ENCODE measurements at places on chromosomes 2 and 18.

DNA sequence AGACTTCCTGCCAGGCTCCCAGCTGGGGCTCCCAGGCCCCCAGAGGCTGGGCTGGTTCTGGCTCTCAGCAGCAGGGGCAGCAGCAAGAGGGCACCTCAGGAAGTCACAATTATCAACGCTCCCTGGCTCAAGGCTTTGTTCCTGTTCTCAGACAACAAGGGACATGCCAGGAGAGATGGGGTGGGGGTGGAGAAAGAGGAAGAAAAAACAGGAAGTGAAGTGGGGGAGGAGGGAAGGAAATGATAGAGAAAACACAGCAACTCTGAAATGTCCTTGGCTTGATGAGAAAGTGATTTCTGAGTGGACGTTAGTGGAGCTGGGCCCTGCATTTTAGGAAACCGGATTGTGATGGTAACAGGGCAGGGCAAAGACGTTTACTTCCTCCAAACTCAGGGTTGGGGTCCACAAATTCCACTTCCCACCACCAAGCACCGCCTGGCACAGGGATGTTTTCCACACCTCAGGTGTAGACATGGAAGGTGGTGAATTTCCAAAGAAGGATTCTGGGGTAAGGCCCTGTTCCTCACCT is 40.4 kb downstream of the CYRIA start:
- peak; percentile 43 for DNase-seq

- no peak for DNase-seq
Observed at GRCh38 chr2:229129738-229130371, 141.2 kb downstream of the PID1 start.

DNA sequence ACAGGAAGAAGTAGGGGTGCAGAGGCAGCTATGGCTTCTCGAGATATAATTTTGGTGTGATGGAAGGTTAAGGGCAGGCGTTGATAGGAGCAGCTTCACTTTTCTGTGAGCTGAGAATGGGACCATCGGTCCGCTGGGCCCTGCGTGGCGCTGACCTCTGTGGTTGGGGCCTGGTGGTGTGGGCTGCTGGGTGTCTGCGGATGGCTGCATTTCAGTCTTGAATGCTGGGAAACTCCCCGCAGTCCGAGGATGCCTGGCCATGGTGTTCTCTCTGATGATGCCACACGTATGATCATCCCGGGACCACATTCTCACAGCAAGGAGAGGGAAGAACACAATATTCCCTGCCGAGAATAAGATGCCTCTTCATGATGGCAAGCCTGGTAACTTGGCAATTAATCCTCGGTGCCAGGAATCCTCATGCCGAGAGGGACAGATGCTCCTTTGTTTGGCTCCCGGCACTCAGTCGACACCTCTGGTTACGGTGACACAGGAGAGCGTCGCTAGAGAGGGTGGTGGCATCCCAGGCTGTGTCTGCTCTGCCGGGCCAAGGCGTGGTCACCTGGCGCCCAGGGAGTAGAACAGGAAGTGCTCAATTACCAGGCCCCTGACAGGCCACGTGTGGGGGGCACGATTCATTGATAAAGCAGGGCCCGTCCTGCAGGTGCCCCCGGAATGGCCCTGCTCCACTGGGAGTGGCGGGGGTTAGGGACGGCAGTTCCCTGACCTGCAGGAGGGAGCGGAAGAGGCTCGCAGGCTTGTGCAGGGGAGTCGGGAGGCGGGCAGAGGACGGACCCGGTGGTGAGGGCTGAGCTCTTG is 119.4 kb upstream of the CTDP1 start:
- DNase-seq = no peak

- no peak for DNase-seq
Observed at GRCh38 chr2:5736050-5736449, 43.9 kb downstream of the SOX11 start.

DNA sequence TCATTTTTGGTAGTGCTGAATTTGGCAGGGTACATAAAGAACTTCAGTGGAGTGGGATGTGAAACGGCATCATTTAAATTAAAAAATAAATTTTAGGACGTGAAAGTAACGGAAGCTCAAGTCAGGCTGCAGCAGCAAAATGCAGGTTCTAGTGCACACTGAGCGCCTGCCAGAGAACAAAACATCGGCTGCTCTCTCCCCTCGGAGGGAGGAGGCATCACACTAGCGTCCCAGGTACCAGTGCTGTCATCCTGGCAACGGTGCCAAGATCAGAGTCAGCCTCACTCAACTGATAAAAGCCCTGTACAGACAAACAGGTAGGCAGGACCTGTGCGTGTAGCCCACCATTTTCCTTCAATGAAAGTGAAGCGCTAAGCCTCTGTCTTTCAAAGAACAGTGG is 261.5 kb downstream of the PTGR3 start:
- DNase-seq = no peak

DNA sequence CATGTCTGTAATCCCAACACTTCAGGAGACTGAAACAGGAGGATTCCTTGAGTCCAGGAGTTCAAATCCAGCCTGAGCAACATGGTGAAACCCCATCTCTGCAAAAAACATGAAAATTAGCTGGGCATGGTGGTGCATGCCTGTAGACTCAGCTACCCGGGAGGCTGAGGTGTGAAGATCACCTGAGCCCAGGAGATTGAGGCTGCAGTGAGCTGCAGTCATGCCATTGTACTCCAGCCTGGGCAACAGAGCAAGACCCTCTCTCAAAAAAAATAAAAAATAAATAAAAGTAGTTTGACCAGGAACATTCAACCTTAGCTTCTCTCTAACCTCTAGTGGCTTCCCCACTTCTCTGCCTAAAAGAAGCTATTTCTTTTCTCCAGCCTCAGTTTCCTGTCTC is 23.8 kb downstream of the SH3BP4 start:
- DNase-seq = no peak

DNA sequence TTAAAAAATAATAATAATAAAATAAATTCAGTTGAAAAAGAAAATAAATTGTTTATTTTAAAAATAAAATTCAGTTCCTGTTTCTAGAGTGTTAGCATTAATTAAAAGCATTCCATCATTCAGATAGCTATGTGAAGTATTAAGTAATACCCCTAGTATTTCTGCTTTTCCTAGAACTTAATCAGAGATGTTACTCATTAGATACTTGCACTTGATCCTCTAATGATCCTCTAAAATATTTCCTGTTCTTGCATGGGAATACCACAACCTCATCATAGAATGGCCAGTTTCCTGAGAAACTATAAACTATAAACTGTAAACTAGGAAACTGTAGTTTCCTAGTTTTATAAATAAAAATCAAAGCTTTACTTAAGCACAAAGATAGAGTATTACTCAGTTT is 11.1 kb upstream of the CNNM3 start:
- DNase-seq = no peak

GRCh38 chr2:10413991-10414451 is 34.1 kb downstream of the ODC1 start:
- no peak for DNase-seq

DNA sequence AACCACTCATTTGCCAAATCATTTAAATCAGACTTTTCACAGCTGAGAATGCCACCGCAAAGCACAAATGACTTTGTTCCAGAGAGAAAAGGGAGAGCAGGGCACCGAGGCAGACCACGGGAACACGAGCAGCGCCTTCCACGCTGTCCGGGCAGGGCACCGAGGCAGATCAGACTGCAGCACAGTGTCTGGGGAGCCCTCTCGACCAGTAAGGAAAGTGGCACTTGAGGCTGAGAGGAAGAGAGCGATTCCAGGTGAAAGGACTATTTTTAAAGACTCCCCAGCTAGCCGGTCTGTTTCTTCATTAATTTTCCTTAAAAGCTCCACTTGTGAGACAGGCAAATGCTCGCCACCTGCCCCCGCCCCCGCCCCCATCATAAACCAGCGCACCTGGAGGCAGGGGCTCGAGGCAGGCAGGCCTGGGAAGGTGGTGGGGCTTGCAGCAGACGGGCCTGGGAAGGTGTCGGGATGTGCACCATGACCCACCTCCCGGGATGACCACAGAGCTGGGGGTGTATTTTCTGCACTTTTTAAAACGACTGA is 80.9 kb upstream of the CTDP1 start:
- DNase-seq = no peak

DNA sequence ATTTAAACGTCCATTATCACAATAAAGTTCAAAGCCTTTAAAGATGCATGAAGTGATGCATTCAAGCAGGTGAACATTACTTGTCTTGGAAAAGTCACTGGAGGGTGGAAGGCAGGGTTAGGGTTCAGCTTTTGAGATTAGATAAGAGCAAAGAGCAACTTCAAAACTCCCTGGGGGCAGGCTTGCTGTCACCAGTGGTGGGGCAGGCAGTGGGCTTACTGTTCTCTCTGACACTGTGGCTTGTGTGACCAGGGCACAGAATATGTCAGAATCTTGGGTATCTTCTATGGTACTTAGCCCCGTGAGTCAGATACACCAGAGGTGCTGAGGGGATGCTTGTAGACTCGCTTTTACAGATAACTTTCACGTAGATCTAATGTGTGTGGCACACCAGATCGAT is 52.8 kb downstream of the WIPF1 start:
- no peak for DNase-seq

DNA sequence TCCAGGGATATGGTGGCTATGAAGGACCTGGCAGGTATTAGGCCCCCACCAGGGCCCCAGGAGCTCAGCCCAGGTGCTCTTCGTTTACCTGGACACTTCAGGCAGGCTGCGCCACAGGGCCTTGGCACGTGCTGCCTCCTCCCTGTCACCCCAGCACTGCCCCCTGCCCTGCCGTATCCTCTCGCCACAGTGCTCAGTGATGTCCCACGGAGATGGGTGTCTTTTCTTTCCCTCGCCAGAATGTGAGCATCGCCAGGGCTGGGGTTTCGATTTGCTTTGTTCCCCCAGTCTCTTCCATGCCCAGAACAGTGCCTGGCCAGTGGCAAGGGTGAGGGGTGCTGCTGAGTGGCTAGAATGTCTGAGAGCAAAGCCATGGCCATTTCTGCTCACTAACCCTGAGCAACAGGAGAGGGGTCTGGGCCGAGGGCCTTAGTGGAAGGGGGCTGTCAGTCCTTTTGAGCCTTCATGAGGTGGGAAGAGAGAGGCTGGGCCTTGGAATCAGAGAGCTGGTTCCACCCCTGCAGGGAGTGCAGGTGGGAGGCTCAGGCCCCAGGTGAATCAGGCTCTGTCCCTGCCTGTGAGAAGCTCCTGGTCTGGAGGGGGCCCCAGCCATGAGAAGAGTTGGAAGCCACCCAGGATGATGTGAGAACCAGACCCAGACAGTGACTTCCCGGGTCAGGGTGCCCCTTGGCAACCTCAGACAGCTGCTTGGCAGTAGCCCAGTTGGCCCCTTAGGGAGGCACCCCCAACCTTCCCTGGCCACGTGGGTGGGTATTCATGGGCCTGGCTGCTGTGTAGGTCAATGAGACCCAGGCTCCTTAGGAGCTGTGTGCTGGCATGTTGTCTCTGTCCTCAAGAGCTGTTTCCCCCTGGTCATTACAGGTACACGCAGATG is 129.9 kb upstream of the HS6ST1 start:
- DNase-seq = no peak

- DNase-seq = no peak
Observed at GRCh38 chr2:205914213-205915129, 171.5 kb downstream of the INO80D start.

GRCh38 chr2:151918308-151918707 is 90.1 kb upstream of the ARL5A start:
- DNase-seq = no peak

GRCh38 chr18:75349668-75350511 is 77.6 kb downstream of the SMIM21 start:
- DNase-seq = no peak

GRCh38 chr2:192025637-192026036 is 169.1 kb downstream of the TMEFF2 start:
- no peak for DNase-seq

- DNase-seq = no peak
Observed at GRCh38 chr18:28728891-28729290, 552.0 kb upstream of the CDH2 start.

DNA sequence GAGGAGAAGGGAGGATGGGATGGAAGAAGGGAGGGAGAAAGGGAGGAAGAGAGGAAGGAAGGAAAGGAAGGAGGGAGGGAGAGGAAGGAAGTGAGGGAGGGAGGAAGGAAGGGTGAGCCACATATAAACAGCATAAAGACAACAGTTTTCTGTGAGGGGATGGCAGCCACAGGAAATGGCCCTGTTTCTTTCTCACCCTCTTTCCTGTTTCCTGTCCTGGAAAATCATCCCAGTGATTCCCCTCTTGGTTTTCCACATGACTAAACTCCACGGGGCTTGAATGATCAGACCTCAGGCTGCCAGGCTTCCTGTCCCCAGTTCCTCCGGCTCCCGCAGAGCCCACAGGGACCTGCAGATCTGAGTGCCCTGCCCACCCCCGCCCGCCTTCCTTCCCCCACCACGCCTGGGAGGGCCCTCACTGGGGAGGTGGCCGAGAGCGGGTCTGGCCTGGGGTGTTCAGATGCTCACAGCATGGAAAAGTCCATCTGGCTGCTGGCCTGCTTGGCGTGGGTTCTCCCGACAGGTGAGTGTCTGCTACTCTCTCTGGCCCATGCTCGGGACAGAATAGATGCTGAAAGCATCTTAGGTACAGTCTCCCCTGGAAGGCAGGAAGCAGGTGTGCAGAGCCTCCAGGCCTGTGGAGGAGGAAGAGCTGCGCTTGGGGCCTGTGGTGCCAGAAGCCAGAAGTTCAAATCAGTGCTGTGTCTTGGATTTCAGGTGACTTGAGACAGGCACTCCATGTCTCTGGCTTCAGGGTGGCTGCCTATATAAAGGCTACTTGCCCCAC is at the start of gene SIGLEC15:
TSS of gene SIGLEC15 (plus strand) at position 418 of the 787 bp plus-strand sequence. CDS start at position 472, 54 bp downstream.
- DNase-seq = no peak

- no peak for DNase-seq
Observed at GRCh38 chr2:142687509-142687908, 190.0 kb upstream of the KYNU start.

- no peak for DNase-seq
Observed at GRCh38 chr18:58645398-58645797, 16.5 kb upstream of the ALPK2 start.

Data from hematopoietic multipotent progenitor cell treated with erythropoietin and hydrocortisone succinate and interleukin-3 and kit ligand, for 8 days (in vitro differentiated cells).